ENCODE measurements at places on chromosomes 11 and 22. TPM values are rescaled to one million over a fixed set of nuclear protein-coding genes. Genes with fewer than 3 reads are reported as not detected.

Gene OVCH2
- total RNA-seq: under 0.01 TPM

Gene NRXN2
- 90.1 TPM for total RNA-seq

Gene MMP1
- total RNA-seq: 0.72 TPM

Gene DGAT2
- total RNA-seq: 3.6 TPM

Gene CARD10
- 12.7 TPM for total RNA-seq

Gene ADM2
- total RNA-seq: 9.1 TPM

Gene KRTAP5-11
- total RNA-seq: not detected

Gene OR4A16
- not detected for total RNA-seq

All from osteoblast (primary cell).